ENCODE measurements at places on chromosomes 4 and X.

DNA sequence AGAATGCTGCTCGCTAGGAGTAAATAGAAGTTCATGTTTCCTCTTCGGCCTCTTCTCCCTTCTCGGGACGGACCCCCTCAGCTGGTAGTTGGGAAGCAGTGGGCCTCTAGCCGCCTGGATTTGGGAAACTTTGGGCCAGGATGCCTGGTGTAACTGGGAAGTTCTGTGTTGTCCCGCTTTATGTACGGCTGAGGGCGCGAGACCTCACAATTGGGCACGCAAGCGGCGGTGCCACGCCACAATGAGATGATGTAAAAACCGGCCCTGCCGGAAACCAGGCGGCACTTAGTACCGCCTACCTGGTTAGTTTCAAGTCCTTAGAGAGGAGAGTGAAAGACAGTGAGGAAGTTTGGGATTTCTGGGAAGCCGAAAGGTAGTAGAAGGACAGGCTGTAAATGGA is at the start of gene CT83:
TSS of gene CT83 (minus strand) at position 155 of the 400 bp plus-strand sequence. CDS start at position 35, 120 bp downstream.
- no peak for DNase-seq

DNA sequence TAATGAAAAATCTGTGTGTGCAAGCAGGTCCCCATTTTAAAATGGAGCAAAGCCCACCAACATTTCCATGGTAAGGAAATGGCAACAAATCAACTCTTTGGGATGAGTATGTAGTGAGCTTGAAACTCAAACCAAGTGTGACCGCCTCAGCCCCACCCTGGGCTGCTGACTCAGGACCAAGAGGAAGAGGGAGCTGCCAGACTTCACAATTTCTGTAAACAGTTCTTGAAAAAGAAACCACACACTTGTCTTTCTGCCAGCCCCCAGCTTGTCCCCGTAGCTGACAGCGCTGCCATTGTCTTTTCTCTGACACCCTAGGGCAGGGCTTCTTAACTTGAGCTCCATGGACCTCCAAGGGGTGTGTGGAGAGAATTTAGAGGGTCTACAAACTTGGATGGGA is 10.3 kb downstream of the RTL5 start:
- peak; percentile 83 for DNase-seq

DNA sequence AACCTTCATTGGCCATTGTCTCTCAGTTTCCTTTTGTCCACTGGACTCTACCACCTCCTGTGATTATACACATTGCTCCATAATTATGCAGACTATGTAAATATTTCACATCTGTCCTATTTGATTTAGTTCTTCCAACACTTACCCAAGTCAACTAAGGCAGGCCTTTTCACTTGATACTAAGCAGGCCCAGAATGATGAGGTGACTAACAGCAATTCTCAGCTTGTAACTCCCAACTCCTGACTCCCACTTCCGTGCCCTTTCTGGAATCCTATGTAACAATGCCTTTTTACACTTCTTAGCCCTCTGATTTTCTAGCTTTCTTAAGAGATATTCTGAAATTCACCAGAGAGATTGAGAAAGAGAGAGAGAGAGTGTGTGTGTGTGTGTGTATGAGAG is 6.6 kb downstream of the PAK3 start:
- no peak for DNase-seq

- no peak for DNase-seq
Measured at GRCh38 chr4:16157609-16158503, 68.4 kb downstream of the TAPT1 start.

DNA sequence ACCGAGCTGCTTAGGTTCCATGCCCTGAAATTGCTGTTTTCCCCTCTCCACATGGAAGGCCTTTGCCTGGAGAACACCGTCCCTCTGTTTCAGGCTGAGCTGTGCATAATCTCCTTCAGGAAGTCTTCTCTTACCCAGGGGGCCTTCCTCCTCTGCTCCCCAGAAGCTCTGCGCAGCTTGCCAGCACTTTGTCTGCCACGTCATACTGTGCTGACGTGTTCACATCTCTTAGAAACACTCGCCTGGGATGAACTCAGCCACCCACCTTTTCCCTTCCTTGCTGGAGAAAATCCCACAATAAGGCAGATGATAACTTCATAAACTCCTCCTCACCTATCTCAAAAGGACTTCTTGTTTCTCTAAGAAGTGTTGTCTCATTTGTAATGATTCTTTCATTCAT is 110.7 kb downstream of the ARHGAP10 start:
- no peak for DNase-seq

GRCh38 chr4:69120870-69121269 is 24.6 kb downstream of the UGT2B7 start:
- no peak for DNase-seq

GRCh38 chrX:109533631-109534030 is 3.0 kb upstream of the NXT2 start:
- no peak for DNase-seq

DNA sequence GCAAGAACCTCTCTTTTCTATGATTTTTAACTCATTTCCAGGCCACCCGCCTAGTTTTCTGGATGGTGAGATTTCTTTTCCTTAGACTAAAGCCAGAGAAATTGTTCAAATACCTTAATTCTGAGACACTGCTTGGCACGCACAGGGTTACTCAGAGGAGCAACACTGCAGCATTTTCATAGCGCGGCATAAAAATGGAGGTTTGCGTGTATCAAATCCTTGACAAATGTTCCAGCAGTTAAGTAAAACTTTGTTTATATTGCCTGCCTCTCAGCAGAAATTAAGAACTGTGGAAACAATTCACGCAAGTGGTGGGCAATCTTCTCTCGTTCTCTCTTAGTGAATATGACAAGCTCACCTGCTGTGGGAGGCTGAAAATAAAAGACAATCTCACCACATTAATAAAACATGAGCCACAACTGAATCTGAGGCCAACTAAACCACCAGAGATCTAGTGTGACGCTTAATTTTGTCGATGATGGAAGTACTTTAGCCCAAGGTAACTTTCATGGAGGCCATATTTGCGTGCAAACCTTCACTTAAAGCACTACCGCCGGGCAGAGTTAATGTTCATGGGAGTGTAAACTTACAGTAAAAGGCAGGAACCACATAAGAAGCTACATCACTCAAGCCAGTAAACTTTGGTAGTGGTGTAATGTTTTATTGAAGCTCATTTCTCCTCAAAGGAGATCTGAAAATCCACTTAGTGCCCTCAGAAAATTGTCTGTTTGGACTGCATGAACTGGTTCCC is 894.8 kb upstream of the EPHA5 start:
- no peak for DNase-seq

GRCh38 chr4:88696630-88697029 is 999 bp downstream of the NAP1L5 start:
- DNase-seq = no peak

- DNase-seq = no peak
Measured at GRCh38 chr4:138678985-138679746, 336.4 kb upstream of the NOCT start.

DNA sequence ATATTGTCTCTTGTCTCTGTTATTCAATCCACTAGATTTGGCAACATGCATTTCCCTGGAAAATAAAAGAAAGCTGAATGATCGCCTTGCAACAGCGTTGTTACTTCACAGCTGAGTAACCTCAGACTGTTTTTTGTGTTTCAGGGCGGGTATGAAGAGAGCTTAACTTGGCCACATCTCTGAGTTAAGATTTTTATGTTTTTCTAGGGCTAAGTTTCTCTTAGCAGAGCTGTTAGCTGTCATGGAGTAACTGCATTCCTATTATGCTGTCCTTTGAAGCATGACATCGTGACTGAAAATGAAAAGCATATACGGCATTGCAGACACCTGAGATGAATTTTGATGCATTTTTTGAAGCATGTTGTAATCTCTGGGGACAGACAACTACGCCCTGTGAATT is 1798.9 kb downstream of the PCDH7 start:
- DNase-seq = no peak

DNA sequence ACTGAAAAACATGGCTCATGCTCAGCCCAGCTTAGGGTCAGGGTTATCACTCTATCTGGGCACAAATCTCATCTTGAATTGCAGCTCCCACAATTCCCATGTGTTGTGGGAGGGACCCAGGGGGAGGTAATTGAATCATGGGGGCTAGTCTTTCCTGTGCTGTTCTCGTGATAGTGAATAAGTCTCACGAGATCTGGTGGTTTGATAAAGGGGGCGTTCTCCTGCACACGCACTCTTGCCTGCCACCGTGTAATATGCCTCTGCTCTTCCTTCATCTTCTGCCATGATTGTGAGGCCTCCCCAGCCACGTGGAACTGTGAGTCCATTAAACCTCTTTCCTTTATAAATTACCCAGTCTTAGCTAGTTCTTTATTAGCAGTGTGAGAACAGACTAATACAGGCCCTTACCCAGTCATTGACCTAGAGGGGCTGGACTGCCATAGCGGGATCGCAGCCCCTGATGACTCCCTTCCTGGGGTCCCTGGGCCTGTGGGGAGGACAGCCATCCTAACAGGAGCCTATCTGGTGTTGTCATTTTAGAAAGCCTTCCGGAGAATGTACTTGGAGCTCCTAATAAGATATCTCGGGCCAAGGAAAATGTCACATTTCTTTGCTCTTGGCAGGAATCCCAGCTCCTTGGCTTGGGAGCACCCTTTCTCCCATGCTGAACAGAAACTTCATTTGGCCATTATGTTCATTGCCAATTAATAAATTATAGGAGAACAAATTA is 112.6 kb downstream of the PHKA2 start:
- DNase-seq = no peak

DNA sequence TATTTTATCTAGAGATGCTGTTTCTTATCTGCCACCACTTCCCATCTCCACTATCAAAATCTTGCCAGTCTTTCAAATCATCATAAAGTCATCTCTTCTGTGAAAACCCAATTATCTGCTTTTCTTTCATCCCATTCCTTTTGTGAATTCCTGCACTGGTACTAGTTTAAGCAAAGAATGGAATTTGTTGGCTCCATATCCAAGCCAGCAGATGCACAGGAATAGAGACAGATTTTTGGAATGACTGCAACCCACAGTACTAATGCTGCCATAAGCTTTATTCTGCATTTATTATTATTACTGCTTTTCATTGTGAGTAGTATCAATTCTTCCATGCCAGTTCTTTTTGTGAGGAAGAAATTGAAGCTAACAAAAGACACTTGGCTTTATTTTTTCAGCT is 616.7 kb downstream of the RAPGEF2 start:
- DNase-seq = no peak

- DNase-seq = no peak
Measured at GRCh38 chr4:132395561-132395960, 753.5 kb upstream of the PCDH10 start.

- no peak for DNase-seq
Measured at GRCh38 chrX:312621-313331, 5.8 kb downstream of the GTPBP6 start.

DNA sequence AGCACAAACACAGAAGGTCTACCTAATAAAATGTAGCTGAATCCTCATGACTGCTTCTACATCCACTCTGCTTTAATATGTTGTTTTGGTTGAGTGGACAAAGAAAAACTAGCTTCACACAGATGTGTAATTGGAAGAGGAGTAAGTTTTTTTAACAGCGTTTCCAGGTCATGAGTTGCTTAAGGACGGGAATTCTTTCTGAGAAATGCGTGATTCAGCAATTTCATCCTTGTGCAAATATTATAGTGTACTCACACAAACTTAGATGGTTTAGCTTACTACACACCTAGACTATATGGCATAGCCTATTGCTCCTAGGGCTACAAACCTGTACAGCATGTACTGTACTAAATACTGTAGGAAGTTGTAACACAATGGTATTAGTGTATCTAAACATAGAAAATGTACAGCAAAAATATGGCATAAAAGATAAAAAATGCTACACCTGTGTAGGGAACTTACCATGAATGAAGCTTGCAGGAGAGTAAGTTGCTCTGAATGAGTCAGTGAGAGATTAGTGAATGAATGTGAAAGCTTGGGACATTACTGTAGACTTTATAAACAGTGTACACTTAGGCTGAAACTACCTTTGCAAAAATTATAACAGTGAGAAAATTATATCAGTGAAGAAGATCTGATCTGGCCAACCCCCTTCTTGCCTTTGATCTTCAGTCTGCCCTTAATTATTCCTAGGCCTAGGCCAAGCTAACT is 70.8 kb upstream of the IL15 start:
- no peak for DNase-seq

GRCh38 chrX:80229626-80230025 is 190.6 kb upstream of the TENT5D start:
- no peak for DNase-seq

DNA sequence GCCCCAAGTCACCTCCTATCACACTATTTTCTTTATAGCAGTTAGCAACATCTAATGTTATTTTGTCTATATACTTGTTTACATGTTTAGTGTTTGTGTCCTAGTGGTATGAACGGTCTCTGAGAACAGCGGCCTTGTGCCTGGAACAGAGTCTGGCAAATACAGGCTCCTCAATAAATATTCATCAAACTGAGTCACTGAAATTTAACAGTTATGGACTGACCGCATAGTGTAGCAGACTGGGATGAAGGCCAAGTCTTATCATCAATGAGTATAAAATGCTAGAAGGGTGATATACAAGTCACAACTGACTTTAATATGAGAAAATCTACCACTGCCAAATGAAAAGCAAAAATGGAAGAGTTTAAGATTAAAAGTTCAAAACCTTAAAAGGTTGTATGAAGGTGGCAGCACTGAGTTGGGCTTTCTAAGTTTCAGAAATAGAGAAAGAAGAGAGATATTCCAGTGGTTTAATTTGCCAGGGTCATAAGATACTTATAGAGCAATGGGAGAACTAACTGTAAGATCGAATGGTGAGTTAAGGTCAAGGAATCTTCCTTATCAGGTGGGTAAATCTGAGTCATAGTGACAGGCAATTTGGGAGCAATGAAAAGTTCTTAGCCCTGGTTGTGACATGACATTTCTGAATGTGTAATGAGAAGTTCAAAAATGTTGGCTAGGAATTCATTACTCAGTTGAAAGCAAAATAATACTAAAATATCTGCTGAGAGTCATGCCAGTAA is 34.9 kb downstream of the ELOVL6 start:
- DNase-seq = no peak

DNA sequence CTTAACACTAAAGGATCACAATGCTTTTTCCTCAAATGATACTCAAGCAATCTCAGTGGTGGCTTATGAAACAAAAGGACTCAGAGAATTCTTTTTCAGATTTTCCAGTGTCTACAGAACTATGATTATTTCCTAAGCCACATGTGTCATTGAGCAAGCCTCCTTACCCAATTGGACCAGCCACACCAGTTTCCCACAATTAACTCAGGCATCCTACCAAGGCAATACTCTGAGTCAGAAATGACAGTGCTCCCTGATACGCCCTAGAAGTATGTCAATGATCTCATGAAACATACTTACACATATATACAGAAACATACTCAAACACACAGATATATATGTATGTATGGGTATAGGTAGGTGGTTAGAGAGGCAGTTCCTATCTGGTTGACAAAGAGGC is 4.8 kb downstream of the ADAMTS3 start:
- no peak for DNase-seq

DNA sequence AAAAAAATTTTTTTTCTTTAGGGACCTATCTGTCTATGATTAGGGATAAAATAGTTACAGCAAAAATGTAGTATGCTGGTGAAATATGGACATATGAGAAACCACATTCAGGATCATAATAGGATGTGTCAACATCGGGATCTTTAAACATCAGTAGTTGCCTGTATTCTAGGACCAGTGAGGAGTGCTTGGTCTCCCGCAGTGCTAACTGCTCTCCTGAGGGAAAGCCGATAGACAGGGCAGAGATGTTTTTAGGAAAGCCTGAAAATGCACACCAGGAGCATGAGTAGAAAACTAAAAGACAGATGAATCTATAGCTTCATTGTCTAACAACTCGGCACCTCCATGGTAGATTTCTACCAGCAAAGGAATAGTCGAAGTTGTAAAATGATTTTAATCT is 178.1 kb upstream of the SMIM31 start:
- no peak for DNase-seq
